GM10248 (cell line): ENCODE measurements at places on chromosomes 3 and 15.
A peak's percentile ranks its signal among the peaks of the same experiment; 100 is the strongest.

DNA sequence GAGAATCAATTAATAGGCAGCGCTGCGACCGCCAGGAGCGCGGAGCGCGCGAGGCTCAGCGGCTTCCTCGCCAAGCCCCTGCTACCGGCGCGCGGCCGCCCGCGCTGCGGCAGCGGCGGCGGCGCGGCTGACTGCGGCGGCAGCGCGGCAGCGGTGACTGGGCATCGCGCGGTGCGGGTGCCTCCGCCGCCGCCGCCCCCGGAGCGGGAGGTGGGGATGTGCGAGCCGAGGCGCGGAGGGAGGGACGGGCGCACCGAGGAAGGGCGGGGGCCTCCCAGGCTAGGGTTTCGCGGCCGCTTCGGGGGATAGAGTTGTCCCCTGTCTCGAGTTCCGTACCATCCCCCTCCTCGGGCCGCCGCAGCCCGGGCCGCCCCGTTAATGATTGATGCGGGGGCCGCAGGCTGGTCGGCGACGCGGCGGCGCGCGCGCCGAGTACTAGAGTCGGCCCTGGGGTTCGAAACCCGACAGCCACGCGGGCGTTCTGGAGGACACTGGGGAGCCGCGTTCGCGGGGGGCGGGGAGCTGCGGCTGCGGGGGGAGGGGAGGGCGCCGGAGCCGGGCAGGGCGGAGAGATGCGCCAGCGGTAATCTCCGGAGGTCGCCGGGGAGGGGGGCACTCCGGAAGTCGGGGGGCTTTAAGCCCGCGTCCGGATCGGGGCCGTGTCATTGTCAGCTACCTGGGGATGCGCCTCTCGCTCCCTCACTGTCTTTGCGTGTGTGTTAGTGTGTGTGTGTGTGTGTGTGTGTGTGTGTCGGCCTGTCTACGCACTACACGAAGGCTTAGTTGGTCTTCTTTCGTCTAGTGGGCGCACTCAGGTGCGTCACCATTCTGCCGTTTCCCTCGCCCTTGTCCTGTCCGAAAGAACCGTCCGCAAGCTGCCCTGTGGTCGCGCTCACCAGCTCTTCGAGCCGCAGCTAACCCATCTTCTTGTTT, at the start of gene PAQR9:
Gene PAQR9 (minus strand): TSS at position 159 of the 933 bp plus-strand sequence. CDS start 338 bp downstream, outside the sequence.
- peak; percentile 37 for DNase-seq

GRCh38 chr3:15638891-15639262, 37.3 kb downstream of the BTD start:
- no peak for DNase-seq

GRCh38 chr3:58434990-58435389, 1.4 kb upstream of the PDHB start:
- DNase-seq, result no peak

DNA sequence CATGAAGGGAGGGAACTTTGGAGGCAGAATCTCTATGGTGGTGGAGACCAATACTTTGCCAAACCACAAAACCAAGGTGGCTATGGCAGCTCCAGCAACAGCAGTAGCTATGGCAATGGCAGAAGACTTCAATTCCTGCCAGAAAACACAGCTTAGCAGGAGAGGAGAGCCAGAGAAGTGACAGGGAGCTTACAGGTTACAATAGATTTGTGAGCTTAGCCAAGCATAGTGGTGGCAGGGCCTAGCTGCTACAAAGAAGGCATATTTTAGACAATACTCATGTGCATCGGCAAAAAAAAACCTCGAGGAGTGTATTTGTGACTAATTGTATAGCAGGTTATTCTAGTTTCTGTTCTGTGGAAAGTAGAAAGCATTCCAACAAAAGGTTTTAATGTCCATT, 6.4 kb upstream of the CSTA start:
- no peak for DNase-seq

DNA sequence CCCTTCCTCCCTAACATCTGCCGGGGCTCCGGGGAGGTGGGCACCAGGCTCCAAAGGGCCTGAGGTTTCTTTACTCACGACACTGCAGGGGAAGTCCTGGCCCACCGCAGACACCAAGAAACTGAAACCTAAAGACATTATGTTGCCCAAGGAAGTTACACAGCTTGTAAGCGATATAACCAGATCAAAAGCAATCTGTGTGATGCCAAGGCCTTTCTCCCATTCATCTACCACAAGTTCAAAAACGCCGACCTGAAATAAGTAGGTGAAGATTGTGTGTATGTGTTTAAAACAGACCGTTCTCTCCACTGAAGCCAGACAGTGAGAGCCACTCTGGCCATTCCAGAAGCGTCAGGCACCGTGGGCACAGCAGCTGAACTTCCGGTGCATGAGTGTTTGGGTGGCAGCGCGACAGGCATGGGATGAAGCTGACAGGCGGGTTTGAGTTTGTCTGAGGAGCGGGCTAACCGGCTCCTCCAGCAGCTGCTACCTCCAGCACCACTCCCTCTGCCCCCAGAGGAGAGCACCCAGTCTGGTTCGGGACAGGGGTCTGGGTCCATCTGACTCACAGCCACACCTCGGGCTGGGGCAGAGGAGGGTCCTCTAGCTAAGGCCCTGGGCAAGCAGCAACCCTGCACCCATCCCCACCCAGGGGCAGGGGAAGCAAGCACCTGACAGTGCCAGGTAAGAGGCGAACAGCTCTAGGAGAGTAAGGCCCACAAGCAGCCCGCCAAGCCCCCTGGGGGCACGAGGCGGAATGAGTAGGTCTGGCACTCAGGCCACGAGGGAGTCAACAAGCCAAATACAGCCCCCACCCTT, 1.3 kb downstream of the TNK2 start:
- DNase-seq, result peak; percentile 68

- peak; percentile 34 for DNase-seq
Observed at GRCh38 chr3:56921573-56922453, 120.1 kb upstream of the ARHGEF3 start.

- DNase-seq, result no peak
Observed at GRCh38 chr3:52860424-52860768, 25.6 kb upstream of the MUSTN1 start.

GRCh38 chr3:14001136-14001535, 121.3 kb upstream of the WNT7A start:
- DNase-seq, result no peak

DNA sequence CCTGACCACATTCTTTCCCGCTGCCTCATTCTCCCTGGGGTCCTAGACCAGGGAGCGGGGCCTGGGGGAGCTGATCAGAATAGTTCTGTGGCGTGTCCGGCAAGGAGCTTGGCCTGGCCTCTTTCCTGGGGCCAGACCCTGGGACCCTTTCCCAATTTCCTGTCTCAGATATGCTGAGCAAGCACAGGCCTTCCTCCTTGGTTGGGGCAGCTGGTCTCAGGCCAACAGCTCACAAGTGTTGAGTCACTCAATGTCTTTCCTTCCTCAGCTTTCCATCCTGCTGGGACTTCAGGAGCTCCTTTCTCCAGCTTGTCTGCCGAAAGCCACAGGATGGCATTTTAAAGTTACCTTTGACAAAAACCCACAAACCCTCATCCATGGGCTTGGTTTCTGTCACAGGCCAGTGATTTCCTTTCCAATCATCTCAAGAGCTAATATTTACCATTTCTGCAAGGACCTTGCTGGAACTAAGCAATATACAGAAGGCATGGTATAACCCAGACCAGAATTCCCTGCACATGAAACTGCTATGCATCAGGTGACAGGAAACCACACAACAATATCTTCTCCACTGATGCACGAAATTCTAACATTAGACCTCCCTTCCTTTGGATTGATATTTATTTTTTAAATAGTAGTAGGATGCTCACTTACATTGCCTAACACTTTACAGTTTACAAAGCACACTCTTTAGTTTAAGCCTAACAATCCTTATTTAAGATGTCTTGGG, 19.5 kb upstream of the TIMP4 start:
- DNase-seq, result no peak

- no peak for DNase-seq
Observed at GRCh38 chr3:67077656-67078055, 79.5 kb downstream of the KBTBD8 start.

DNA sequence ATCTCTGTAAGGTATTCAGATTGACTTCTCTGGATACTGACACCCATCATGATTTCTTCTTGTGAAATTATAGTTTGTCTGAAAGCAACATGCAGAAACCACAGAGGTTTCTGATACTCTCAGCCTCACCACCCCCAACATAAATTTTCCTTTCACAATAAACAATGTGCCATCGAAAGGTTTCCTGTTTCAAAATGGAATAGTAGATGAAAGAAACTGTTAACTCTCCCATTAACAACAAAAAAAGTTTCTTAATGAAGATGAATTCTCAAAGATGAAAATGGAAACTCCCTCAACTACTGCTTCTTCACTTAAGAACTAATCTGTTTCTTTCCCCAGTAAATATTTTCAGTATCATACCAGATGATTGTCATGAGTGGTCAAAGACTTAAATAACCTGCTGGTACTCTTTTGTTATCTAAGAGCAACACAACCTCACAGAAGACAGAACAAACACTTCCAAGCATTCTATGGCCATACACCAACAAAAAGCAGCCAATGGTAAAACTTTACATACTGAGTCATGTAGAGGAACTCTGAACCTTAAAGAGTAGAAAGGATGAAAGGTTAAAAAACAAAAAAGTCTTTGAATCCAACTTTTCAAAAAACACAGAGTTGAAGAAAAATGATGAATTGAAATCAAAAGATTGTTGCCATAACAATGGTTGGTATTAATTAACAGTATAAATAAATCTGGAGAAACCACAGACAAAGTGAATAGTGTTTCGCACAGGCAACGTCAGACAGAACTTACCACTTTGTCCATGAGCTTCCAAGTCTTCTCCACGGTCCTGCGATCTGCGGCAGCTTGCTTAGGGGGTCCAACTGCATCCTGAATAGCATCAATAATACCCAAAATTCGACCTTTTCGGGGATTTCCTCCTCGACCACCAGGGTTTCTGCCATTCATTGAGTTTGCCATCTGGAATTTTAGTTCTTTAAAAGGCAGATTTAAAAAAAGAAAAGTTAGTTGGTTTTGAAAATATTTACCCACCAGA, 1.9 kb downstream of the CBLB start:
- peak; percentile 36 for DNase-seq

DNA sequence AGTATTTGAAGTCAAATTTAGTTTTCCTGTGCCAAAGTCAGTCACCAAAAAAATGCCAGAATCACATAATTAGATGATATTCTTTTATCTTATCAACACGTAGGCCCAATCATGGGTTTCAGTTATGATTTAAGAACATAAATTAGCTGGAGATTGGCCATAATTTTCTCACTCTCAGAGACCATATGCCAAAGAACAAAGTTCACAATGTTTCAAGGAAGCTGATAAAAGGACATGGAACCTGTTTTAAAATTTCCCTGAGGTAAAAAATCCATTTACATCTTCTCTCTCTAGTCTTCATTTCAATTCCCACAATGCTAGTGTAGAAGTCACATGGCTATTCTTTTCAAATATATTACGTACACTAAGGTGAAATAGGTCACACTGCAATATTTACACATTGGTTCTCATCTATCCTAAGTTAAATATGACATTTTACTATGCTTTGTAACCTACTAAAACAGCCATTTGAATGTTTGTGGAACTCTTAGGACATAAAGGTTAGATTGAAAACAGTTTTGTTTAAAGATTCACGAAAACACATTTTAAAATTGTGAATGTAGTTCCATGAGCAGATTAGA, 42.7 kb upstream of the DCUN1D1 start:
- DNase-seq, result no peak

- DNase-seq, result no peak
Observed at GRCh38 chr3:171986176-171986575, 53.2 kb upstream of the FNDC3B start.

- no peak for DNase-seq
Observed at GRCh38 chr15:68442041-68442440, 10.1 kb upstream of the ITGA11 start.

DNA sequence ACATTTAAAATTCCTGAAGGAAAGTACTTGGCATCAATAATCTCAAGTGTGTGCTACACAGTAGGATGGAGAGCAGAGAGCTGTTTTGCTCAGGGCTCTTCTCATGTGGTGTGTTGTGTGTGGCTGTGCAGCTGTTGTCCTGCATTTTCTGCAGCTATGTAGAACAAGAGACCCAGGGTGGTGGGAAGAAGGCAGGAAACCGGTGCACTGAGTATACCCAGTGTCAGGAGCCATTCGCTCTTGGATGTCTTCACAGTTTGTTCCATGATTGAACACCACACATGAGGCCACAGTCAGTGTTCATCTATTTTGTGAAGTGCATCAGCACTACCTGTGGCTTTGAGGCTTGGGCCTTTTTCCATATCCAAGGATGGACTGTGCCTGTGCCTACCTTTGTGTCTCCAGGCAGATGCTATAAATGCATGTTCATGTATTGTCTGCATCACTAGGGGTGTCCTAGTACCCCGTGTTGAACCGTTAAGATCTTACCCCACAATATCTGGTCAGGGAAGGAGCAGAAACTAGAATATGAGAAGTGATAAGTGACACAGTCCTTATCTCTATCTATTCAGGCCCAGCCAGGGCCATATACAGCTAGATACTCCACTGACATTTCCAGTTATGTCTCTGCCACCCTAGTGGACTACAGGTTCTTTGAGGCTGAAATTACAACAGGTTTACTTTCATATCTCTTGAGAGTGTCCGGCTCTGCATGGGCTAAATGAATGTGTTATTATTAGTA, 194.3 kb downstream of the NR2F2 start:
- DNase-seq, result no peak

DNA sequence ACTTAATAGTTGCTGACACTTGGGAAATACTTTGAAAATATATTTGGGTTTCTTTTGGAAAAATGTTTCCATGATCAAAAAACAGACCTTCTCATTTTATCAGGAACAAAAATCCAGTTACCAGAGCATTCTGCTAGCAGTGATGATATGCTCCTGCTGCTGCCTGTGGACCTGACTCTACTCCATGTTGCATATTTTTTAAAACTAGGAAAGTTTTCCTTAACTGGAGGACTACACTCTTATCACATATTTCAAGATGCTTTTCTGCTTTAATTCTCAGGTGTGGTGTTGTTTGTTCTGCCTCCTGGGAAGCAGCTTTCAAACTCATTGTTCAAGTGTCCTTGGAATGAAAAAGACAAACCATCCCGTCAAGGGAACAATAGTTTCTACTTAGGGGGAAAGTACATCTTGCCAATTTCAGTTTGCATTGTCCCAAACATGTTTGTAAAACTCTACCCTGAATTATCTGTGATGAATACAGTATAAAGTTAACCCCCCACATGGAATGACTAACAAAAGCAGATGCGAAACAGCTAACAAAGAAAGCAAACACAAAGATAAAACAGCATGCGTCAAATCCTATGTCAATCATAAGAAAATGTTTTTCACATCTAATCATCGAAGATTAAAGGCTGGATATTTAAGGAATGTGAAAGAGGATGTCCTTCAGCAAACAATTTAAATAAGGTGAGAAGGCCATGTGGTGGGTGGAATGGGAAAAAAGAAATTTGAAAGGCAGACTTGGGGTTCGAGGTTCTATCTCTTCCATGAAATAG, 40.1 kb upstream of the PSMD6 start:
- DNase-seq, result no peak

- no peak for DNase-seq
Observed at GRCh38 chr3:180058238-180058637, 21.5 kb upstream of the PEX5L start.

- DNase-seq, result no peak
Observed at GRCh38 chr3:132843851-132844553, 121.8 kb upstream of the NPHP3 start.
